ENCODE measurements at places on chromosomes 11 and 22.

DNA sequence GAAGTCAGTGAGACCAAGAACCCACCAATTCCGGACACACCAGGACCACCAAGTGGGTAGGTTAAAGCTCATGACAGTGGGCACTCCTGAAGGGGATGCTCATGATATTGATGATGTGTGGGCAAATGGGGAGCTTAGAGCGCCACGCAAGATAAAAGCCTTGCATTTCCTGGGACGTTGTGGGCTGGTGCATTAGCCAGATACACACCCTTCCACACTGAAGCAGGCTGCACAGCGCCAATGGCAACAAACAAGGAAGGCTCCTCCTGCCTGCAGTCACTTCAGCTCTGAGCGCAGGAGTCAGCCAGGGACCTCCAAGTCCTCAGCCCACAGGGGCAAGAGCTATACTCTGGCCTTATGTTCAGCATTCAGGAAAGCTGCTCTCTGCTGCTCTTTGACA lies 20.6 kb downstream of the TMEM218 start:
- DNase-seq: no peak

- DNase-seq: peak; percentile 21
Observed at GRCh38 chr22:30890686-30891442, 77.7 kb downstream of the MORC2 start.

DNA sequence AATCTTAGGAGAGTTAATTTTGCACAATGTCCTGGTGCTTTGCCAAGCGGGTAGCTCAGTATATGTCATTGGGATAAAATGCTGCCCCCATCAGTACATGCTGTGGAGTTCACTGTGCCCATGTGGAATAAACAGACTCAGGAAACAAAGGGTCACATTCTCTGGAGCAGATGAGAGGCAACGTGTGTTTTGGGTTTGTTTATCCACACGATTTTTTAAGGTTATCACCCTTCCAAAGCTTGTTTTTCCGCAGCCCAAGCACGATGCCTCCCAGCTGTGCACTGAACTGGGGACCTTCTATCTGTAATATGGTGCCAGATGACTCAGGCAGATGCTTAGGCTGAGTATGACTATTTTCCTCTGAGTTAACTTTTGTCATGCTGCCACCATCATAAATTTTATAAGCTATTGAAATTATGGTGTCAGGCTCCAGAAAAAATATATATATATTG lies 6.5 kb downstream of the OR4D6 start:
- no peak for DNase-seq

DNA sequence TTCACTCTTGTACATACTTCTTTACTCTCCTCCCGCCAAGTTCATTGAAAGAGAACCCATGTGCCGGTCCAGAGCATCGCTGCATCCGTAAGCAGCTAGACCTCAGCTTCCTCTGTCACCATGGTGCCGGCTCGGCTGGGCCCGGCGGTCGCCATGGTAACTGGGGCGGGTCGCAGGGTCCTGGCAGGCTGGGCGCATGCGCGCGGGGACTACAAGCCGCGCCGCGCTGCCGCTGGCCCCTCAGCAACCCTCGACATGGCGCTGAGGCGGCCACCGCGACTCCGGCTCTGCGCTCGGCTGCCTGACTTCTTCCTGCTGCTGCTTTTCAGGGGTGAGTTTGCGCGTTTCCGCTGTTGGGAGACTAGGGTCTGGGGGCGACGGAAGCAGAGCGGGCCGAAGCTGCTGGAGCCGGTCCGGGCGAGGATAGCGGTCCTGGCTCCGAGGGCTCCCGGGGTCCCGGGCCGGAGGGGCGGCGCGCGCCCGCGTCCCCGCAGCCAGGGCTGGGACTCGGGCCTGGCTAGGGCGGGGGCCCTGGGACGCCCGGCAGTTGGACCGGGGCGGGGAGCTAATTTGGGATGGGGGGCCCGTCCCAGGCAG lies at the start of gene JAM3:
Gene JAM3 (plus strand): TSS at position 244 of the 597 bp plus-strand sequence. CDS start 12 bp downstream, at position 256.
- peak; percentile 96 for DNase-seq

DNA sequence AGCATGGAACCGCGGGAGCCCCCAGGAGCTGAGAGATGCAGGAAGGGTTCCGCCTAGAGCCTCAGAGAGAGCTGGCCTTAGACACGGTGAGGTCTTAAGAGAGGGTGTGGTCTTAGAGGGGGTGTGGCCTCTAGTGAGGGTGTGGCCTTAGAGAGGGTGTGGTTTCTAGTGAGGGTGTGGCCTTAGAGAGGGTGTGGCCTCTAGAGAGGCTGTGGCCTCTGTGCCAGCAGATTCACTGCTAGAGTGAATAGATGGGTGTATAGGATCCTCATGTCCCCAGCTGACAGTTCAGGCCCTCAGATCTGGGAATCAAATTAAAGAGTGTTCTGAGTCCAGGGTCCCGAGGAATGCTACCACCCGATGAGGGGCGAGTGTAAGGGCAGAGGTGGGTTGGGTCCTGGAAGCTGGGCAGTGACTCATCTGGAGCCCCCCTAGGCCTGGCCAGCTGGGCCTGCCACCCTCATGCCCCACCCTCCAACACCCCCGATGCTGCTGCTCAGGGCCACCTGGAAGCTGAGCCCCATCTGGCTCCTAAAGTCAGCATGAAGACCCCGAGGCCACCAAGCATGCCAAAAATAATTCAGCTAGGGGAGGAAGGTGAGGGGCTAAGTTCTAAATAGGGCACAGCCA lies 49.5 kb downstream of the IGF2 start:
- DNase-seq: no peak

DNA sequence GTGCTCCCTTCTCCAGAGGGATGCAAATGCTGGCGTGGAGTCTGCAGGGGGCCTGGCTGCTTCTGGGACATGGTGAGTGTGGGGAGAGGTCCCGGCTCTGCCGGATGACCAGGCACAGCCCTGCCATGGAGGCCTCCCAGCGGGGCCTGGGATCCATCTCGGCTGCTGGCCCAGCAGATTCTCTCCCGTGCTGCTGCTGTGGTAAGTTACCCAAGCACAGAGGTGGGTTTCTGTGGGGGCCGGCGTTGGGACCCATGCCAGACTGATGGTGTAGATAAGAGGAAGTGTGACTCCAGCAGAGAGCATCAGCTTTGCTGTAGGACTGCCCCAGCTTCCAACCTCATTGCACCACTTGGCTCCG lies 147.5 kb upstream of the B3GAT1 start:
- no peak for DNase-seq

- no peak for DNase-seq
Observed at GRCh38 chr11:119764108-119764868, 35.3 kb upstream of the NECTIN1 start.

DNA sequence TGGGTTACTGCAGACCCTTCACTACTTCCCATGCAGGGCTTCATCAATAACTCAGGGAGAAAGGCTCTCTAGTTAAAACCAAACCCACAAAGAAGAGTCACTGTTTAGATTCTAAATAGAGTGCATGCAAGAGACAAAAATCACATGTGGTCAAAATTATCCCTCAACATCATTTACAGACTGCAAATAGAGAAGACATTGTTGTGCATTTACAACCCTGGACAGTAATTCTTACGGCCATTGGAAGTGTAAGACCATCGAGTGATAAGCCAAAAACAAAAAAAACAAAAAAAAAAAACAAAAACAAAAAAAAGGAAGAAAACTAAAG lies 93.4 kb downstream of the RASSF10 start:
- no peak for DNase-seq

DNA sequence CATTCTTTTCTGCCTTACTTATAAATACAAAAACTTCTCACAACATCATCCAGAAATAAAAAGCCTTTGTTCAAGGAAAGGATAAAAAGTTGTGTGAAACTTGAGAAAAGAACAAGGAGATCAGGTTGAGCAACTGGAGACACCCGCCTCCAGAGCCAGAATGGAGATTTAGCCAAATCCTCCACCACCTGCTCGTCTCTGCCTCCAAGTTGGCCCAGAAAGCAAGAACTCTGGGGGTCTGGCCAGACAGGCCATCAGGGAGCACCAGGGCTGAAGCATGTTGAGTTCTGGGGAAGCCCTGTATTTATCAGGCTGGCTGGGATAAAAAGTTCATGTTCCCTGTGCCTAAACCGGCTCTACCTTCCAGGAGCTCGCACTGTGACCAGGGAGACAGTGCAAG lies 14.9 kb downstream of the SMCO4 start:
- no peak for DNase-seq

DNA sequence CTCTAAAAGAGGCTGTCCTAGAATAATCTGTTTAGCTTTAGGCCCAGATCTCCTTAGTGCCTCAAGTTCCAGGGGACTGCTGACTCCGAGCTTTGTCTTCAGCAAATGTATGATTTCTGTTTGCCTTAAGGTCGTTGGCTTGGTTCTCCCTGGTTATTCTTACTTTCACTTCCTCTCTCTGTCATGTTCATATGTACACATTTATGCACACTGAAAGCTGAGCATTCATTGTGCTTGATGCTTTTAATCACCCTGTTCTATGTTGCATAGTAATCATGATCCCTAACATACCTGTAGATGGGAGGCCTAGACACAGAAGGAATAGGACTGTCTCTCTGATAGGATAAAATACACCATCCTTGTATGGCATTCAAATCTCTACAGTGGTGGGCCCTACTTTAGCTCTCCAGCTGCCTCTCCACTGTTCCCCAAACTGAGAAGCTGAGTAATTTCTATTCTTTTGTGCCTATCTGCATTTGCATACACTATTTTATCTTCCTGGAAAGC lies 7.2 kb downstream of the PPFIBP2 start:
- DNase-seq: no peak
